Cortex of kidney (tissue), 1 donor: ENCODE measurements at places on chromosomes 3 and 15.

GRCh38 chr15:86079508-86080266 lies at the start of gene AGBL1:
Gene AGBL1, plus strand, starts transcription at chr15:86079871.
- no peak for DNase-seq

DNA sequence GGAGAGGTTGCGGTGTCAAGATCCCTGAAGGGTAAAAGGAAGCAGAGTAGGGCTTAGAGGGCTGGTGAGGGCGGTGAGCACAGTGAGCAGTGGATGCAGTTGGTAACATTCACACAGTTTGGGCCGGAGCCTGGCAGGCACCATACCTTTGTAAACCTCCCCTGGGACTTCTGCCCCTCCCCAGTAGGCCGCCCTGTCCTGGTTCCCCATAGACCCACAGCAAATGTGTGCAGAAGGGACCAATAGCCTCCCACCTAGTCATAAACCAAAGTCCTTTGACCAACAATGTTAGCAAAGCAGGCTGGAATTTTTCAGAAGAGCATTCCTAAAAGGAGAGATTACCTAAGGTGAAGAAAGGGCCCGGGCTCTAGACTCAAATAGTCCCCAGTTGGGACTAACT lies 1.7 kb upstream of the PHGR1 start:
- DNase-seq, result no peak

GRCh38 chr15:95307115-95307514 lies 1023.4 kb upstream of the NR2F2 start:
- DNase-seq, result no peak

- DNase-seq, result no peak
Observed at GRCh38 chr3:191253089-191253799, 54.2 kb downstream of the OSTN start.

DNA sequence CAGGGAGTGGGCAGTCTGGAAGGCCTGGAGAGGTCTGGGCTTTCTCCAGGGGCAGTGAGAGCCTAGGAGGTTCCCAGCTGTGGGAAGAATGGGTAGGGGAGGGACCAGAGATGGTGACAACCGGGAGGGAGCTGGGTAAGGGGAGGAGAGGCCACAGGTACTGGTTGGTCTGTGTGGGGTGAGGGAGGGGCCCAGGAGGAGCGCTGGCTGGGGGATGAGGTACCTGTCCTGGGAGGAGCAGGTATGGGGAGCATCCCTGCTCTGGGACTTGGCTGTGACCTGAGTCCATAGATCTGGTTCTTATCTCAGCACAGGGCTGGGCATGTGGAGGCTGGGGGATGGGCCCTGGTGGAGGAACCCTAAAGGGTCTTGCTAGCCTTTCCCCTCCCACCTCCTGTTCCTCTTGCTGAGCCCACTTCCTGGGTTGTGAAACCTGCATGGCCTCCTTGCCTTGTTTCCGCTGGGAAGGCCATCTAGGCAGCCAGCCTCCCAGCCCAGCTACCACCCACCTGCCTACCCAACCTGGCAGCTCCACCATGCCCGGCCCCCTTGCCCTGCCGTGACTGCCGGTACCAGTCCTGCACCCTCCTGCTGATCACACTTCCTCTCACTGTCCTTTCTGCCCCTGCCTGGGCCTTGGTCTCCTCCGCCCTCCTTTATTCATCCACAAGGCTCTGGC lies 11.0 kb downstream of the PRKCD start:
- DNase-seq, result no peak

GRCh38 chr3:158355623-158356588 lies 215.1 kb upstream of the MLF1 start:
- no peak for DNase-seq

GRCh38 chr15:25766417-25766816 lies 96.7 kb downstream of the ATP10A start:
- no peak for DNase-seq

DNA sequence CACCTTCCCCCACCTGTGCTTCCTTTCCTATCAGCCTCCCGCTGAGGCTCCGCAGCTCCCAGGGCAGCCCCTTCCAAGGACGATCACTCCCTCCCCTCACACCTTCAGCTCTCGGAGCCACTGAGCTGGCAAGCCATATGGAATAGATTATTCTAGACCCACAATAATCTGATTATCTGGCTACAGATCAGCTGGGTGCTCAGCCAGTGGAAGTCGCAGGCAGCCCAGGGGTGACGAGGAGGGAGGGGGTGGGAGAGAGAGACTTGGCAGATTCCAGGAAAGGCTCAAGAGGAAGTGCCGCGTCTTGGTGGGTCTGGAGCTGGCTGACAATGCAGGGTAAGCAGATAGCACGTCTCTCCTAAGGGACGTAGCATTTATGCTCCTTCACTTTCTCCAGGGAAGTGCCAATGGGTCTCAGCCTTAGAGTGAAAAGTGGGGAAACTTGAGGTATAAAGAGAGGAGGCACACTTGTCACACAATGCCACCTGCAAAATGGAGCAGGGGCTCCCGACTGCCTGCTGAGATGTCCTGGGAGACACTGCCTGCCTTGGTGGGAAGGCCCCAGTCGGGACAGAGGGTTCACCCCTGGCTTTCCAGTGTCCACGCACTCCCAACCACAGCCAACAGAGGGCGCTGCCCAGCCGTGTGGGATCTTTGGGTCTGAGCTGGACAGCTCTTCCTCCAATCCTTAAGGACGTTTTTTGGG lies 9.4 kb upstream of the MESP1 start:
- no peak for DNase-seq

DNA sequence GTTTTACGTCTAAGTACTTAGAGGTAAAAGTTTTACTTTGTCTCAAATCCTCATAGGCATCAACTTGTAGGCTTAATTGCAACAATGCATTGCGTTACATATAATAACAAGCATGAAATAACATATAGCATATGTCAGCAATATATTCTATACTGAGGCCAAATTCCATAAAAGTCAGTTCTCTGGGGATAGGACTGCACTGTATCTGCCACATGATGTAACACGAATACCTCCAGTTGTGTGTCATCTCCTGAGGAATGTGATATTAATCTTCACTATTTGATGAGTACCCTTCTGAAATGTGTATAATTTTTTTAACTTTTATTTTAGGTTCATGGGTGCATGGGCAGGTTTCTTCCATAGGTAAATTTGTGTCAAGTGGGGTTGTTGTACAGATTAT lies 126.4 kb downstream of the IMPG2 start:
- no peak for DNase-seq

GRCh38 chr15:62928242-62928999 lies 114.1 kb upstream of the TPM1 start:
- no peak for DNase-seq

DNA sequence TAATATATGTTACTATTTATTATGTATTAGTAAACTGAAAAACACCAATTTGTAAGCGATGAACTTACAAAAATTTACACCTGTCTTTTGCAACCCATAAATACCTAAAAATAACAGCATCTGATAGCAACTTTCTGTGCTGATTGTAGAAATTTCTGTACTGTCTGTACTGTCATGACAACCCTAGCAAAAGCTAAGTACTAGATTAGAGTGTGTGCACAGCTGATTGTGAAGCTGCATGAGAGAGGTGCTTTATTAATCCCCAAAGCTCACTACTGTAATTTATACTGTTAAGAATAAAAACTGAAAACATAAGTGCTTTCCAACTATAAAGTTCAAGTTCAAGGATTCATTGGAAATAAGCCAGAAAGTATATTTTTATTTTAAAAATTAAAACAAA lies 815 bp downstream of the BCL2A1 start:
- no peak for DNase-seq

GRCh38 chr3:50656417-50657195 lies 18.1 kb upstream of the DOCK3 start:
- no peak for DNase-seq
